ENCODE measurements at places on chromosomes 12 and 14.

- DNase-seq = no peak
These were observed 162.4 kb upstream of the DAAM1 start for GRCh38 chr14:59026081-59026480.

DNA sequence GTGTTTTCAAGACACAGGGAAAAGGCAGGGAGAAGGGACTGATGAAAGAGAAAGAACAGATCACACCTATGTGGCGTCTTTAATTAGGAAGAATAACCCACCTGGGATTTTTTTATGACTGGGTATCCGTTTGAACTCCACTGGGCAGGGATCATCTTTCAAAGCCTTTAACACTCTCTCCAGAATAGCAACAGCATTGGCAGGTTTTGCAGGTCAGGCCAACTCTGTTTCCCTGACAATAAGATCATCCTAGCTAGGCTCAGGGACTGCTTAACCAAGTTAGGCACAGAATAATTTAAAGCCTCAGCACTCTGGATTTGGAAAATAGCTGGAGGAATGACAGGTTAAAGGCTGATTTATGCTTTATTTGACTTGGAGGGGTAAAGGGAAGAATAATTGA is 117.6 kb downstream of the SUDS3 start:
- DNase-seq = no peak

DNA sequence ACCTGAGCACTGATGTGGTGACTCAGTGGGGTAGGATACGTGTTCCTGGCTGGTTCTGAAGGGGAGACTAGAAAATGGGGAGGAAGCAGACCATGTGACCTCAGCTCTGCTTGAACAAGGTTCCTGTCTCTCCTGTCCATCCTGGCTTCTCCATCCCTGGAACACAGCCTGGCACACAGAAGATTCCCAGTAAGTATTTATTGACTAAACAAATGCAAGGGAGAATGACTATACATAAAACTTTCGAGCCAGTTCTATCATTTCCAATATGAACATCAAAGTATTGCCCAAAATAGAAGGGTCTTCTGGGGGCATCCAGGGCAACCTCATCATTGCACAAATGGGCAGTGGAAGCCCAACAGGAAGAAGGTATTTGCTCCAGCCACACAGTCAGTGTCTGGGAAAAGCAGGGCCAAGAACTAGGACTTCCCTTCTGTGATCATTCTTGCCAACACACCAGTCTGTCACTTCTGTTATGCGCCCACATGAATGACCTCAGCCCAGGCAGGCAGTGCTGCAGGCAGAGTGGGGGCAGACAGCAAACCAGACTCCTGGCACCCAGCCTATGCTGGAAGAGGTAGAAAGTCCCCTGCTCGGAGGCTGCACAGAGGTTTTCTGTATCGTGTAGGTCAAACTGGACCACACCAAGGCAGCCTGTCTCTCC is 5.6 kb upstream of the SERPINA9 start:
- DNase-seq = no peak

- peak; percentile 57 for DNase-seq
These were observed 154.4 kb downstream of the KCNK10 start for GRCh38 chr14:88168498-88169165.

GRCh38 chr12:117606024-117606423 is 244.6 kb upstream of the NOS1 start:
- no peak for DNase-seq

GRCh38 chr14:20412411-20412810 is 890 bp downstream of the TEP1 start:
- DNase-seq = no peak

GRCh38 chr12:64612843-64613242 is 2.5 kb downstream of the RASSF3 start:
- DNase-seq = no peak

GRCh38 chr14:88184956-88185355 is 138.1 kb downstream of the KCNK10 start:
- DNase-seq = no peak

DNA sequence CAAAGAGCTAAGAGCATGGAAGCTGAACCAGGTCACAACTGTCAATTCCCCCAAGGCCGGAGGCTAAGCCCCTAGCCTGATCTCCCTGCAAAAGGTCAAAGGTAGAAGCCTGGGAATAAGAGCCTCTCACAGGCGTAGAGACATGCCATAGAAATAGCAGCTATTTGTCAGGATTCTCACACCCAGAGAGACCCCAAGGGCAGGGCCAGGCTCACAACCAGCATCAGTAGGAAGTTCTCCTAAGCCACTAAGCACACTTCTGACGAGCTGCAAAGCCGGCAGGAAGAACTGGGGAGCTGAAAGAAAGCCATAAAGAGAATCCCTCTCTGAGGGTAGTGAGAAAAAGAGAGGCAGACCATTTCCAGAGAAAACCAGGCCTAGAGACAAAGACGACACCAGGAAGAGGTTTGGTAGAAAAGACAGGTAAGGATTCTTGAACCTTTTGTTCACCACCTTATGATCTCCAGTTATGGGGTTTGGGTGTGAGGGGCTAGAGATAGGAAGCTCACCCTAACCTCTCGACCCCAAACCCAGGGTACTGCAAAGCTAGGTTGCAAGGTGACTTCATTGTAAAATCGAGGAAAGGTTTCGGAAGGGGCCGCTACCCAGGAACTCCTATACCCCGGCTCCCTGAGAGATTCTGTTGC is 1.0 kb downstream of the SMARCC2 start:
- DNase-seq = no peak

GRCh38 chr12:122681814-122682213 is 21.3 kb downstream of the HCAR2 start:
- no peak for DNase-seq

GRCh38 chr14:30840086-30840779 is 34.1 kb upstream of the COCH start:
- DNase-seq = no peak

All from NCI-H1694 (cell line).